HS-5 (cell line): ENCODE measurements at places on chromosomes 4 and X.

GRCh38 chr4:26252349-26253025, 68.3 kb upstream of the RBPJ start:
- no peak for DNase-seq

DNA sequence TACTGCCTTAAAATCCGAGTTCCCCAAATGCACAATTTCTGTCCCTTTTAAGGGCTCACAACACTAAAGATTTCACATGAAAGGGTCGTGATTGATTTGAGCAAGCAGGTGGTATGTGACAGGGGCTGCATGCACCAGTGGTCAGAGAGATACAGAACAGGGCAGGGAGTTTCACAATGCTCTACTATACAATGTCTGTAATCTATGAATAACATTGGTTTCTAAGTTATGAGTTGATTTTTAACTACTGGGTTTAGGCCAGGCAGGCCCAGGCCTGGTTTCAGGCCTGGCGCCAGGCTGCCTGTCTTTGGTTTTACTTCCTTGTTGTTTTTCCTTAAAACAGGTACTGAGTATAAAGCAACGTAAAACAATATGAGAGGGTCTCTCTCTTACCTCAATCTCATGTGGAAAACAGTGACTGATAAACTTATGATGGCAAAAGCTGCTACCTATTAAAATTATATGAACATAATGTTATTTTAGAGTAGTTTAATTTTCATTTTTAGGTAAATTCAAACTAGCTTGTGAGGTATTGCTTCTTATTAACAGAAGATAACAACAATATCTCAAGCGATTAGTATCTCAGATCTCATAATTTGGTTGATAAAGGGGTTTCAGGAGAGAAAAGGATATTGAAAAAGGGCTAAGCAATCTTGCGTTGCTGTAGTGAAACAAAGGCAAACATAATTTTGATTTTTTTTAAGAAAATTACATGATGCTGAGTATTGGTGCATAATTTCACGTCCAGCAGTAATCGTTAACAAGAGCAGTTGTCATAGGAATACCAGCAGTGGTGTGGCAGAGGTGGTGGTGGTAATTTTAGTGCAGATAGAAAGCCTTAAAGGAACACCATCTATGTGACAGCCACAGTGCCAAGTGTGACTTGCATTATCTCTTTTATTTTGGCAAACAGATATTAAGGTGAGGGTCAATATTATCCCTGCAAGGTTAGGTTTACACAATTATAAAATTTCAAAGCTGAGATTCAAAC, 944.4 kb upstream of the GRID2 start:
- no peak for DNase-seq

- no peak for DNase-seq
These were observed 63.0 kb upstream of the ENPP6 start for GRCh38 chr4:184280591-184281071.

- no peak for DNase-seq
These were observed 78.5 kb downstream of the SCLT1 start for GRCh38 chr4:129014566-129015509.

- DNase-seq: no peak
These were observed 121.0 kb downstream of the PCDH10 start for GRCh38 chr4:133270021-133270570.

- DNase-seq: no peak
These were observed 19.3 kb downstream of the RASSF6 start for GRCh38 chr4:73600954-73601353.

DNA sequence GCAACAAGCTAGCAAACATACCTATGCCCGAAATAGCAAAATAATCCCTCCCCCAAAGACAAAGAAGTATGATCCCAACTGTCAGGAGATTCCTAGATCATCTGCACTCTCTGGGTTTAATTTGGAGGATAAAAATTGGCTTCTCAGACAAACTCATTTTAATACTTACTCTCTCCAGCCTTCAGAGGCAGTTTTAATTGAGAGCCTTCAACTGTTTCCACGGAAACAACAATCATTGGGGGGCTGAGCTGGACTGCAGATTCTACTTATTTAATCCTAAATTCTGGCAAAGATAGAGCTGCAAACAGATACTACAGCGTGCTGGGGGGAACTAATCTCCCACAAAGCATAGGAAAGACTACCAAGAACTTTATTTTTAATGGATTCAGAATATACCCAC, 168.2 kb downstream of the TSPAN5 start:
- DNase-seq: no peak

GRCh38 chr4:163768014-163768413, 273.5 kb downstream of the TMA16 start:
- no peak for DNase-seq

GRCh38 chrX:38375891-38376290, 23.5 kb downstream of the OTC start:
- DNase-seq: no peak

DNA sequence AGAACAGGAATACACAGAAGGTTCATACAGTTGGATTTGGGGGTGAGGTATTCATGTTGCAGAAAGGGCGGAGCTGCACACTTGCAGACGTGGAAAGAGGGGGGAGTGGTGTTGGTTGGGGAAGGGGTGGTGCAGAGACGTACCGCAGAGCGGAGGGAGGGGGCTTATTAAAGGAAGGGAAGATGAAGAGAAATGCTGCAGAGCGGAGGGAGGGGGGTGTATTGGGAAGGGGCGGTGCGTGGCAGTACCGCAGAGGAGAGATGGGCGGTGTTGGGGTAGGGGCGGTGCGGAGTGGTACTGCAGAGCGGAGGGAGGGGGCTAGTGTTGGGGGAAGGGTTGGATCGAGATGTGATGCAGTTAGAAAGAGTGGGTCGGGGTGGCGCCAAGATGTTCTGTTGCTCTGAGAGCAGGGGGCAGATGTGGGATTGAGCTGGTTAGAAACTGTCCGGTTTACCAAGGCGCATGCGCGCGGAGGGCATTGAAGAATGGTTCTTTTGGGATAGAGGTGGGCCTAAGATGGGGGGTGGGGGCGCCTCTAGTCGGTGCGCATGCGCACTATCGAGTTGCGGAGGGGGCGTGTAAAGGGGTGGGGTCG, 900 bp downstream of the TRO start:
- no peak for DNase-seq

DNA sequence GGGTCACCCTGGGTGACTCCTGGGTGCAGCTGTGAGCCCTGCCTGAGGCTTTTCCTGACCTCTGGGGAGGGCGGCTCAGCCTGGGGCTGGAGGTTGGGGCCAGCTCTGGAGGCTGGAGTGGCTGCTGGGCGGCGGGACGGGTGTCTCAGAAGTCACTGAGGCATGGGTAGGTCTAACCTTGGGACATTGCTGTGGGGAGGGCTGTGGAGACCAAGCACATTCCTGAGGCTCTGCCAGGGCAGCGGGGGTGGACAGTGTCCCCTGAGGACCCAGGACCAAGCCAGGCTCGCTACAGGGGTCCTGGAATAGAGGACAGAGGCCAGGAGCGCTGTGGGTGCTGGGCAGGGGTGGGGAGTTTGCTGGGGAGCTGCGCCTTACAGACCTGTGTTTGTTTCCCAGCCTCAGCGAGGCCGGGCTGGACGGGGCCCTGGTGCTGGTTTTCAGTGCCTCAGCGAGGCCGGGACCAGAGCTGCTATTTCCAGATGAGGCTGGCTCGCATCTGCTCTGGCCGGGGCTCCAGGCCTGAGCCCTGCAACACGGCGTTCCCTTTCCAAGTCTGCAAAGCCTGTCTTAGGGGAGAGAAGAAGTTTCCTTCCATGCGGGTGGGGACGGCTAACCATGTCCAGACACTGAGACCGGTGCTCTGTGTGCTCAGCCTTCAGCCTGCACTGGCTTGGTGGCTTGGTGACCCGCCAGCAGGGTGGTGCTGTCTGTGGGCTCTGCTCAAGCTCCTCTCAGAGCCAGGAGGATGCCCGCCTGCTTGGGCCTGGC, 3.0 kb upstream of the SLC25A6 start:
- no peak for DNase-seq
